ENCODE measurements at places on chromosomes 13 and 19.

- no peak for DNase-seq
These were observed 656.6 kb downstream of the UQCRFS1 start for GRCh38 chr19:28556371-28556770.

DNA sequence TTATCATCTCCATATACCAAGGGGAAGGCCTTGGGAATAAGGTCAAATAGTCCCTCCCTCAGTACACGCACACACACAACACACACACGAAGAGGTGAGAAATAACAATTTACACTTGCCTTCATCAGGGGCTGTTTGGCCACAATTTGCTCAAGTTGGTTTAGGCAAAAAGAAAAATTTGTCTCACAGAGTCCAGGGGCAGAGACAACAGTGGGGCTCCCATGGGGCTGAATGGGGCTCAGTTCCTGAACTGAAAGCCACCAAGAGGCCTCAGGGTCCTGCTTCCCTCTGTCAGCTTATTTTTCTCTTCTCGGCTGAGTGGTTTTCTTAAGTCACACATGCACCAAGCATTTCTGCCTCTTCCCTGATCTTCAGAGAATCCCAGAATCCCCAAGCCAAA, 35.5 kb downstream of the PCDH8 start:
- no peak for DNase-seq

GRCh38 chr13:71879129-71879535, 12.1 kb upstream of the DACH1 start:
- no peak for DNase-seq

GRCh38 chr13:58994077-58994476, 1169.7 kb downstream of the DIAPH3 start:
- no peak for DNase-seq

DNA sequence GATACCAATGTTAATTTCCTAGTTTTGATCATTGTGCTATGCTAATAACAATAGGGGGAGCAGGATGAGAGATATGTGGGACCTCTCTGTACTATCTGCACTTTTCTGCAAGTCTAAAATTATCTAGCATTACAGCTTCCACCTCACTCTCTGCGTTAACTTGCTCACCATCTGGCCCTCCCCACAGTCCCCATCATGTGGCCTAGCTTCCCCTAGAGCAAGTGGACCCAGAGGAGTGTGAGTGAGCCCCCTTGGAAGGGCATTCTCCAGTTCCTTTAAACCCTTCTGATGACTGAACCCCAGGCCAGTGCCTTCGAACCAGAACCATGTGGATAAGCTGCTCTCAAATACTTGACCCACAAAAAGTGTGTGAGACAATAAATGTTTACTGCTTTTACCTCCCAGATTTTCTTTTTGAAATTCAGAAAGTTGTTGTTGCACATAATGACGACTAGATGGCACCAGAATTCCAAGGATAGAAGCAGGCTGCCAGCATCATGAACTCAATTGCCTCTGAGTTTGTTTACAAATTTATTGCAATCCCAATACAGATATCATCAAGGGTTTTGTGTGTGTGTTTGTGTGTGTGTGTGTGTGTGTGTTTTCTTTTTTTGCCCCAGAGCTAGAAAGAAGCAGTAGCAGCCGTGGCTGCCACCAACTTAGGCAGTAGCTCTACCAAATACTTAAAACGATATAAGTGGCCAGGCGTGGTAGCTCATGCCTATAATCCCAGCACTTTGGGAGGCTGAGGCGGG, 49.0 kb upstream of the ZNF780A start:
- DNase-seq, result peak; percentile 52

GRCh38 chr19:2813235-2814160, 6.2 kb upstream of the ZNF554 start:
- no peak for DNase-seq
